ENCODE measurements at places on chromosomes 5 and 9.

- no peak for DNase-seq
Observed at GRCh38 chr9:124399323-124399967, 15.8 kb downstream of the PSMB7 start.

DNA sequence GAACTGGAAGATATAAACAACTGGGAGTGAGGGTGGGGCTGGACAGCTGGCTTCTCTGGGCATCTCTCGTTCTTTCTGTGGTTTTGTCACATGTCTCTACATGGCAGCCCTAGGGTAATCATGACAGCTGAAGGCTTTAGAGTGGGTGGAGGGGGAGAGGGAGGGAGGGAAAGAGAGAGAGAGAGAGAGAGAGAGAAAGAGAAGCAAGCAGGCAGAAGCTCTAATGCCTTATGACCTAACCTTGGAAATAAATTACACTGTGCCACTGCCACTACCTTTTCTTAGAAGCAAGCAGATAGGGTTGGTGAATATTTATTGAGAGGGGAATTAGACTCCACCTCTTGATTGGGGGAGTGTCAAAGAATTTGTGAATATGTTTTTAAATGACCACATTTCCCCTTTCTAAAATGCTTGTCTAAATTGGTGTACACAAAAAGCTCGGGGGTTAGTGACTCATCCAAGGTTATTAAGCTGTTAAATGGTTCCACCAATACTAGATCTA lies 2.6 kb upstream of the DAPK1 start:
- no peak for DNase-seq

- peak; percentile 55 for DNase-seq
Observed at GRCh38 chr5:180784497-180785097, 18.0 kb downstream of the MGAT1 start.

DNA sequence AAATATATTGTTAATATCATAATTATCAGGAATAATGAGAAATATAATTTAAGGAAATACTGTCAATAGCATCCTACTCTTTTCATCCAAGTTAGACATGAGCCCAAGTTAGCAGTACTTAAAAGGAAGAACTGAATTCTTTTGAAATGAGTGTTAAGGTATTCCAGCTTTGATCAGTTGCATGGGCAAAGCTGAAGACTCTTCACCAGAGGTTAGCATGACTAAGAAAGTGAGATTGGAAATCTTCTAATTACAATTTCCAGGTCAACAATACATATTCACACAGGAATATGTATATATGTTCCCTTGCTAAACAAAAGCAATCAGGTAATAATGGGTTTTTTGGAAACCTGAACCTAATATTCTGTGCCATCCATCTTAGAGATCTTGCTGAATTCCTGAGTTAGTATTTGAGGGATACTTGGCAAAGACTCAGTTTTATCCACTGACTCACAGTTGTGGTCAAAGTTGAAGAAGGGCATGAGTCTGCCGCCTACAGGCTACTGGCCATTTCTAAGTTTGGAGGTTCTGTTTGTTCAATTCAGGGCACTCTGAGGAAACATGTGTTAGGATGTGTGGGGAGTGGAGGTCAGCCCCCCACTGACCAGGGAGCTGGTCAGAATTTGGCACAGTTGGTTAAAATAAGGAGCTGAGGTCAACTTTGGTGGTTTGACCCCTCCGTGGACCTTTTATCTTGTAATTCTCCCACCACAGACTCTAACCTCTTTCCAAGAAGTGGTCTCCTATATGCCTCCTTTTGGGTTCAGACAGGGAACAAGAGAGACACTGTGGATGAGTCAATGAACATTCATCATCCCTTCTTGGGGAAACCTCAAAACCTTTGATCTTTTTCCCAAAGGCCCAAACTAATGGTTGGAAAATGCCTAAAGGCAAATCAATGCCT lies 118.3 kb downstream of the PIK3R1 start:
- no peak for DNase-seq

- DNase-seq: no peak
Observed at GRCh38 chr5:15002173-15002572, 130.6 kb upstream of the ANKH start.

DNA sequence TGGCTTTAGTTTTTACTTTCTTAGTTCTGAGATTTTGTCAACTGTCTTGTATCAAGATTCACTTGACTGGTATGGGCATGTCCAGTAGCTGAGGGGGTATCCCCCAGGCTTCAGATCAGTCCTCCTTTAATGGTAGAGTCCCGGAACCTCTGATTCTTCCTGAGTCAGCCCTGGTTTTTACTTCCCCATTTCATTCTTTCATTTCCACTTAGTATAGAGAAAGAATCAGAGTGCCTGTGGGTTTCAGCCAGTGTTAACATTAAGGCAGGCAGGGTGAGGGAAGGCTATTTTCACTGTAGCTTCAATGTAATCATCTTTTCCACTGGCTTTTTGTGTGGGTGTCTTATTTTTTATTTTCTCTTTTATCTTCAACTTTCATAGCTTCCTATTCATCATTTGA lies 8.3 kb upstream of the COMMD10 start:
- peak; percentile 31 for DNase-seq

GRCh38 chr9:91949946-91950664 lies at the start of gene ROR2:
TSS of gene ROR2 (minus strand) at chr9:91950228.
- DNase-seq: peak; percentile 47

GRCh38 chr9:80554301-80554700 lies 982.5 kb downstream of the TLE4 start:
- no peak for DNase-seq

DNA sequence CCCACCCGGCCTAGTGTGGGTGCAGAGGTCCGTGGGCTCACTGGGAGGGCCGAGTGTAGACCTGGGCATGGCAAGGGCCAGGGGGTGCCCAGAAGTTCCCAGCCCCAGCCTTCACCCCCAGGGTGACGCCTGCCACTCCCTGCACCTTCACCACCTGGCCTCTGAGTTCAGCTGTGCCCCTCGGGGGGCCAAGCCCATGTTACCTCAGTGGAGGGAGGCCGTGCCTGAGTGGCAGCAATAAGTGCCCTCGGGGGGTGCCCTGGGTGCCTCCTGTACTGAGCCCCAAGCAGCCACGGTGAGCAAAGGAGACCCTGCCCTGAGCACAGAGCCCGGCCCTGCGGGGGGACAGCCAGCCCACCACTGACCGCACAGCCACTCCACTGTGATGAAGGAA lies 10.3 kb upstream of the FCN2 start:
- no peak for DNase-seq

DNA sequence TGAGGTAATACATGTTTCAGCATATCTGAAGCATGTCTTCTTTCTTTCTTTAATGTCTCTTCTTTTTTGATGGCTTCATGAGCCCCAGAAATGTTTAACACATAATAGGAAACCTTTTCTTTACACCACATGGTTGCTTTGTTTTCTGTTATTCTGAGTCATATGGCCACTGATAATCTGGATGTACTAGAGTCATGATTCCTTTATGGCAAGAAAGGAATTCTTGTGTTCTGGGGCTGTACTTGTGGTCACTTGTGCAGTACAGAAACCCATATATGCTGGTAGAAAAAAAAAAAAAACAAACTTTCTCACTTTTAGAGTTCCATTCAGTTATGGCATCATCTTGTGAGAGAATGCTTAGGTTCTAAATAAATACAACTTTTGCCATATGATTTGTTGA lies 1669.3 kb upstream of the CDH9 start:
- no peak for DNase-seq

DNA sequence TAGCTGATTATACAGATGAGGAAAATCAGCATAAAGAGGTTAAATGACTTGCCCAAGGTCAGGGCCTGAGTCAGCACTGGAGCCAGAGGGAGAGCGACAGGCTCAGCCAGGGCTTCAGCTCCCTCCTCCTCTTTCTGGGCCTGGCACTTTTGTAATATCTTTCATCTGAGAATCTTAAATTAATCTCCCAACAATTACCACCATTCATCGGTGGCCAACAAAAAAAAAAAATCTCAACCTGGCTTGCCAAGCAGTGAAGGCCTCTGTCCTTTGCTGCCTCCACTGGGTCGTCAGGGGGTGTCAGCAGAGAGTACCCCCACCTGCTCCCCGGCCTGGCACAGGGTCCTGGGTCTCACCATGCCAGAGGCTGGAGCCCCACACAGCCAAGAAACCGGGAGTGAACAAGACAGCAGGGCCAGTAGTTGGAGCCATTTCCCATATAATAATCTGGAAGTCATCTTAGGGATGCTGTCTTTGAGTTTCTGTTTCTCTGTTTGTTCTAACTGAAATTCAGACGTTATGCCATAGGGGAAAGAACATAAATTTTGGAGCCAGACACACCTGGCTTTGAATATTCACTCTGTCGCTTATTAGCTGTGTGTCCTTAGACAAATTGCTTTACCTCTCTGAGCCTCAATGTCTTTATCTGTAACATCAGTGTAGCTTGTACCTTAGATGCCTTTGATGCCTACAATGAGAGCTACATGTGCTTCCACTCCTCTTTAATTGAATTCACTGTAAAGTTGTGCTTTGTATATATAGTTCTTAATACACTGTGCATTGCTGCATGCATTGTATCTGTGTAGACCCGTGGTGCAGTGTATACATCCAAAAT lies 299.9 kb upstream of the MSX2 start:
- DNase-seq: no peak

DNA sequence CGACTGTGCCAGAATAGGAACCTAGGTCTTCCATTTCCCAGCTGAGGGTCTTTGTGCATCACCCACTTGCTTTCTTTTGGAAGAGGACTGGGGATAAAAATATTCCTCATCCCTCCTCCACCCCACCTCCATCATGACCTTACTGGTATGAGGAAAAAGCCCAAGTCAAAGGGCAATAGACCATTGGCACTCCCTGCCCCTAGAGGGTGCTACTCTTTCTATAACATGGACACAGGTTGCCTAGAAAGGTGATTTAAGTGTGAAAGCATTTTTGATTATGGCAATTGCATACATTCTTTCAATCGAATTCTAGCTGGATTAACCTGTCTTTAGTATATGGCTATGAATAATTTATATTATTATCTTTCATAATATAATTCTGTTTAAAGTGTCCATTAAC lies 22.8 kb upstream of the ZNF618 start:
- DNase-seq: no peak

DNA sequence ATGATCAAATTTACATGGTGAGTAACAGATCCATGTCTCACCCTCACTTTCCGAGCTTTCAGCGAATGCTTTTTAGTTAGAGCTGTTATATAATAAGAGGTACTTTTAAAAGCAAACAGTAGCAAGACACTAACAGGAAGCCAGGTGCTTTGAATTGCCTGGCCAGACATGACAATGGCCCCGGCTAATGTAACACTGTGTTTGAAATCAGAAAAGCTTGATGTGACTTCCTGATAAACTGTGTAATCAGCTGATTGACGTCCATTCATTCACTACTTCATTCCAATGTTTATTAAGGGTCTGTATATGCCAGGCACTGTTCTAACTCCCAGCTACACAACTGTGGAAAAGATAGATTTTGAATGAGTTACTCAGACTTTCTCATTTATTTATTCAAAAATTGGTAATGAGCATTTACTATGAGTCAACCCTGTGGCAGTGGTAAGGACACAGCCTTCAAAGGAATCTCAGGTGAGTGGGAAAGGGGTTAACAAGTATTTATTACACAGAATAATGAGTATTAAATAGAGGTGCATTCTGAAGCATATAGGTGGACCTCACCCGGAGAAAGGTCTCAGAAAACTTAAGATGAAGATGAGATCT lies 26.6 kb downstream of the DPYSL3 start:
- DNase-seq: no peak

DNA sequence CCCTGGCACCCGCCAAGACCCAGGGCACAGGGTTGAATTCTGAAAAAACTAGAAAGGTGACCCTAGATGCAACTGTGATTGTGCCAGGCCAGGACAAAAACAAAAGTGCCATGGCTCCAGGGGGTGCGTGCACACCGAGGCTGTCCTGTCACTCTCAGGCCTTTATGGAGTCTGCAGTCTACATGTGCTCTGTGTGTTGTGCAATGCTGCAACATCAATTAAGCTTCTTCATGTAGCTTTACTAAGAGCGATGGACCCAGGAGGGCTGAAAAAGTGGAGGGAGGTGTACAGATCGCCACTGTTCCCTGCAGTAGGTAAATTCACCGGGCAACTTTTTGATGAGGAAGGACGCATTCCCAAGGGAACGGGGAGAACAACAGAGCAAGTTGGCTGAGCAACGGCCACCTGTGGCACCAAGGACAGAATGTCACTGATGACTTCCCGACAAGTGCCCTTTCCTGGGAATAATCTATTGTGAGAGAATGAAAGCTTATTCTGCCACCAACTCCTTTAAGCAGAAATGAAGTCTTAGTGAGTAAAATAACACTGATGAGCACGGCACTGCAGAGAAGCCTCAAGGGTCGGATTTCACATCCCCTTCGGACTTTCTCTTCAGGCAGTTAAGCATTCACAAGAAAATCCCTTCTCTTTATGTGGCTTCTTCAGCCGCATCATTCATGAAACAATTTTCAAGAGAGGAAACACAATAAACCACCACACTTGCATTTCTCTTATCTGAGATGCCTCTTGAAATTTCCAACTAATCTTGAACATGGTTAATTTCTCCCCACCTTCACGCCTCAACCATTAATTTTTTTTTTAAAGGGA lies 149.6 kb downstream of the DROSHA start:
- DNase-seq: no peak

DNA sequence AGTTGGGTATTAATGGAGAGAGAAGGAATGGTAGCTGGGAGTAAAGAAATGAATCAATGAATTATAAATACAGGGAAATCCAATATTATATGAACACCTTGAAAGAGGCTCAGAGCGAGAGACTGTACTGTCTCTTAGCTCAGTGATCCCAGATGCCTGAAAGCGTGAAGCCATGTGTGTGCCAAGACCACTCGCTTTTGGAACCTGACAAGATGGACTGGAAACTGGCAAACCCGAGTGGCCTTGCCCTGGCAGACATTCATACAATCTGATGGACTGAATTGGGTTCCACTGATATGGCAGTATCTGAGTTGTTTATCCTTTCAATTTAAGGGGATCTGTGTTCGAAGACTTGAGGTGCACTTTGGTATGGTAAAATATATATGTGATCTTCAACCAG lies 170.3 kb downstream of the ERCC6L2 start:
- DNase-seq: no peak

- no peak for DNase-seq
Observed at GRCh38 chr5:78003450-78003849, 227.3 kb upstream of the TBCA start.

DNA sequence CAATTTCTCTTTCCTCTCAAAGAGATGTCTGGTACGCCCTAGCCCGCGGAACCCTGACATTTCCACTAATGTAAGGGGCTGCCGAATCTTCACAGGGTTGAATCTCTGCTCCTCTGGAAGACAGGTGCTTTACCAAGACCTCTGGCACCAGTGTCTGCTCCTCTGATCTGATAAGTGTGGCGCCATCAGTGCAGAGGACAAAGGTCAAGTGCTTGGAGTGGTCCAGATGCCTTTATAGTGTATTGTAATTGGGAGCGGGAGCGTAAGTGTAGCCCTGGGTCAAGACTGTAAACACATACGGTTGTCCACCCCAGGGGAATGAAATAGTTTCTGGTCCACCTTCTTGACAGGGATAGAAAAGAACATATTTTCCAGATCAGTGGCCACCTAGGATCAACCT lies 17.7 kb downstream of the ADAMTSL2 start:
- DNase-seq: no peak

- no peak for DNase-seq
Observed at GRCh38 chr9:132224645-132225044, 62.8 kb downstream of the NTNG2 start.
